ENCODE measurements at places on chromosomes 2 and 18.

DNA sequence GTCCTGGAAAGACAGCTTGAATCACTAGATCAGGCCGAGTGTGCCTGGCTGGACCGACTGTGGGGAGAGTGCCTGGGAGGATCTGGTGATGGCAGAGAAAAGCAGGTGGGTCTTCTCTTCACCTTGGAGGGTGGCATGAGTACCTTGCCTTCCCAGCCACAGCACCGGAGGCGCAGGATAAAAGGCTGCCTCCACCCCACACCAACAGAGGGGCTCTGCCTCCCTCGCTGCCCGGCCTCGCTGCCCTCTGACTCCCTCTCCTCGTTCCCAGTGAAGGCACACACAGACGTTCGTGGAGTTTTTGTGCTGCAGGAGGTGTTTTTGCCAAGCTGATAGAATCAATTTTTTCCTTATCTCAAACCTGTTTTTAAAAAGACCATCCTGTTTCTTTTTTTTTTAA is 71.4 kb upstream of the HAAO start:
- no peak for DNase-seq

DNA sequence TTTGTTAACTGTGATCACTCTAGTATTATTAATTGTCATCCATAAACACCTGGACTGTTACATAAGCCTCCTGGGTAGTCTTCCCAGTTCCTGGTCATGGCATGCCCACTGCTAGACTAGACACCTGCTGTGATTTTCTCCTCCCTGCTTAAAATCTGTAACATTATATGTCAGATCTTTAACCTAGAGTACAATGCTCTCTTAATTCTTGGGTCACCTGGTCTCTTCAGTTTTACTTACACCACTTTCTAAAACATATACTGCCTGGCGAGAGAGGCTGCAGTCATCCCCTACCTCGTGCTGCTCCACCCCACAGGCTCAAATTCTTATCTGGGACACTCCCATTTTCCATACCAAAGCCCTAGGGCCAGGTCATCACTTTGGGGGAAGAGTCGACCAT is 161.3 kb downstream of the CDH2 start:
- DNase-seq, result no peak

GRCh38 chr2:65500310-65501040 is 68.1 kb upstream of the SPRED2 start:
- DNase-seq, result no peak

- no peak for DNase-seq
Observed at GRCh38 chr18:34493566-34494358, 216.3 kb upstream of the DTNA start.

GRCh38 chr18:49028801-49029506 is 78.2 kb upstream of the SMAD7 start:
- no peak for DNase-seq

DNA sequence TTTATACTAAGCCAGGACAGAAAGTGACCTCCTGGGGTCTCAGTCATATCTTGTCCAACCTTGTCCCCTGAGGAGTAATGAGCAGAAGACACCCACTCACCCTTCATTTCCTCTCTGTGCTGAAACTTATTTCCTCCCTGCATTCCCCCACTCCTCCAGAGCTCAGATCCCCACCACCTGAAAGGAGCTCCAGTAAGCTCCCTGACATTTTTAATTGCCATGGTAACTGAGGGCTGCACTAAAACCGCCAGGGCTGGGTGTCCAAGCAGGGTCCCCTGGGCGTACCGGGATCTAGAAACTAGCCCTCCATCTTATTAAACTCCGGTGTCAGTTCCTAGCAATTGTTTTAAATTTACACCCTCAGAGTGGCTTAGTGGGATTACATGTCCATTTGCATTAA is 393.3 kb upstream of the HNRNPA3 start:
- DNase-seq, result no peak

DNA sequence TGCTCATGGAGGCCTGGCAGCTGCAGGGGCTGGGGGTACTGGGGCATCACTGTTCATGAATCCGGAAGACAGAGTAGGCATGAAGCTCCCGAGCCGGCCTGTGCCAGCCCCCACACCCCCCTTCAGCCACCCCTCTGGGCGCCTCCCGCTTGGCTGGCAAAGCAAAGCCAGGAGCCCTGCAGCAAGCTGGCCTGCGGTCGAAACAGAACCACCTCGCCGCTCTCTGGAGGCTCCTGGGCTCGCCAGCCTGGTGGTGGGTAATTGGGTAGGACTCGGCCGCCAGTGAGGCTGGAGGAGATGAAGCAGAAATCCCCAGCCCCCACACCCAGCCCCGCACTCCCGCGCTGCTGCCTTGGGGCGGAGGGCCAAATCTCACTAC is 70.9 kb upstream of the GPC1 start:
- no peak for DNase-seq

DNA sequence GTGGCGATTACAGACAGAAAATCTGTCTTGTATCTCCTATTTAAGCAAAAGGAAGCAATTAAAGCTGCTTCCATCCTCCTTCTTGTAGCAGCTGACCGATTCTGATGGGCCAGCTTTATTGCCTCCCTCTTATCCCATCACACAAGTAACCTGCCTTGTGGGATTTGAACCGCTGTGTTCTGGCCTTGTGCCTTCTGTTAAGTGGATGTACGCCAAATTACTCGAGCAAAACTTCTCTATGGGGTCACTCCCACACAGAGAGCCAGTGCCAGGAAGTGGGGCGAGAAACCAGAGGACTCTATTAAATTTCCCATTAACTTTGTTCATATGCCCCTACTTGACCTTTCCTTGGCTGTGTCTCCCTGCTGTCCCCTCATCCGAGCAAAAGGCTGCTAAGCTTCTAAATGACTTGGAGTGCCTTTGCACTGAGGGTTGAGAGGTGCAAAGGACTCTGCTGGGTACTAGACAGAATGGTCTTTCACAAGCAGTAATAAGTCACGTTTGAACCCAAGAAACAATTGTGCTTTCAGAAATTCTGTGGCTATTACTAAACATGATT is 672.5 kb downstream of the MBD2 start:
- DNase-seq, result no peak

DNA sequence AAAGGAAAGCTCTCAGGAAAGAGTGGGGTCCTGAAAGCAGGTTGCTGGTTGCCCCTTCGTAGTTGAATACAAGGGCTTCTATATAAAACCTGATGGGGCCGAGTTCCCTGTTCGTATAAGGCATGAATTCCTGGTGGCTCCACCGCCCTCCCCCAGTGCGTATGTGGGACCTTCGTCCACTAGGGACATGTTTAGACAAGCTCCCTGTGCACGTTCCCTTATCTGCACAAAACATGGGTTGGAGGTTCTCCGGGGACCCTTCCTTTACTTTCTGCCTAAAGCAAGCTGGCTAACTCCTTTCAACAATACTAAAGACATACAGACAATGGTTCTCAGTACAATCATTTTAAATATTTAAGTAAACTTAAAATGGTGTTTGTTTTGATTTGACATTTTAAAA is 8.0 kb downstream of the CLUL1 start:
- no peak for DNase-seq

DNA sequence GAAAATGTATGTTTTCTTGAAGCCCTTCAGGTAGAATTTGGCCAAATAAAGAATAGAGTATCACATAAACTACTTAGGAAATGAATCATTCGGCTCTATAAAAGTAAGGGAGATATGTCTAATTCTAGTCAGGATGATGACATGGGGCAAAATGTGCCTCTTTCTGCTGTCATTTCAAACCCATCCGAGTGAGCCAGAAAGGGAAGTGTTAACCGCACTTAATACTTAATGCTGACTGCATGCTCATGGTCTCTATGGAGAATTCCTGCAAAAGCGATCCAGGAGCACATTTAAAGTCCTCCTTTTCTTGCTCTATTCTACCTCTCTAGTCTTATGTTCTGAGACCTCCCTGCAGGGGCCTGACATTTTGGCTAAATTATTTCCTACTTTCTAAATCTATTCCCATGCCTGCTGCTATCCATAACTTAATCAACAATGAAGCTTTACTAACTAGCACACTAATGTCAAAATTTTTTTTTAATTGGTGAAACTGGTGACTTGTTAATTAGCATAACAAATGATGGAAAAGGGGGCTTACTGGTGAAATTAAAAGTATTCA is 127.4 kb downstream of the CDC42EP3 start:
- DNase-seq, result no peak

GRCh38 chr2:179186126-179186525 is 78.5 kb downstream of the SESTD1 start:
- no peak for DNase-seq

Measured in stromal cell of bone marrow (primary cell).